ENCODE measurements at places on chromosomes 12 and 14.

- peak; percentile 67 for DNase-seq
Observed at GRCh38 chr14:75205591-75205990, 29.2 kb upstream of the TMED10 start.

GRCh38 chr12:131151558-131152345 lies 198.0 kb downstream of the ADGRD1 start:
- no peak for DNase-seq

GRCh38 chr12:19440019-19440858 lies 947 bp downstream of the AEBP2 start:
- DNase-seq, result peak; percentile 49

GRCh38 chr14:105563347-105563737 lies 37.0 kb downstream of the TMEM121 start:
- DNase-seq, result no peak

DNA sequence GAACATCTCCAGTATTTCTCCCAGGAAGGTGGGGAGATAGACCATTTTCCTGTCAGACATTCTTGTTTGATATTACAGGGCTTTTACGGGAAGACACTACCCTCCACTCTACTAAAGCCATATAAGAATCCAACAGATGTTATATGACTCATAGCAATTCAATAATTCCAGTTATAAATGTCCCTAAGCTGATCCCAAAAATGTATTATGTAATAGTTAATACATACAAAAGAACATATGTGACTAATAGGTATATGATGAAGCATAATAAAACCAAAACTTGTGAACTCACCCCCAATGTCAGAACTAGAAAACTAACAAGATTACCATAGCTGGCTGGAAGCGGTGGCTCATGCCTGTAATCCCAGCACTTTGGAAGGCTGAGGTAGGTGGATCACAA lies 84.2 kb downstream of the EFCAB11 start:
- peak; percentile 51 for DNase-seq

GRCh38 chr12:29783773-29784666 lies at the start of gene TMTC1:
Gene TMTC1, minus strand, starts transcription at chr12:29783942. Its CDS starts 191 bp downstream, at chr12:29783751.
- peak; percentile 70 for DNase-seq

DNA sequence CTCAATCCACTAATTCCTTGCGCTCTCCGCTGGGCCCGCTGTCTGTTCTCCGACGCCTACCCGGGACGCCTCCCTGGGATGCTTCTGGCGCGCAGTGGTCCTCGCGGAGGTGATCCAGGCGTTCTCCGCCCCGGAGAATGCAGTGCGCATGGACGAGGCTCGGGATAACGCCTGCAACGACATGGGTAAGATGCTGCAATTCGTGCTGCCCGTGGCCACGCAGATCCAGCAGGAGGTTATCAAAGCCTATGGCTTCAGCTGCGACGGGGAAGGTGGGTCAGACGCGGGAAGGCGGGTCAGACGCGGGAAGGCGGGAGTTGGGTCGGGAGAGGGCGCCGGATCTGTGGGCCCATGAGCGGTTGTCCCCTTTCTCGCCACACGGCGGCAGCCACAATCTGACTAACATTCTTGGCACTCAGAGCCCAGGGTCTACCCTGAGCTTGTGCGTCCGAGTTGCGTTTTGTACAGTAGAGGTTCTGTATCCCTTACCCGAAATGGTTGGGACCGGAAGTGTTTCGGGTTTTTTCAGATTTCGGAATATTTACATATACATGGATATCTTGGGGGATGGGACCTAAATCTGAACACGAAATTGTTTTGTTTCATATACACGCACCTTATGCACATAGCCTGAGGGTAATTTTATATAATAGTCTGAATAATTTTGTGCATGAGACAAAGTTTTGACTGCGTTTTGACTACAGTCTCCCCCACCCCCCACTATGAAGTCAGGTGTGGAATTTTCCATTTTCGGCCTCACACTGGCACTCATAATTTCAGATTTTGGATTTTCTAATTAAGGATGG lies 762 bp downstream of the C12orf57 start:
- DNase-seq, result peak; percentile 93

GRCh38 chr12:26493656-26494055 lies 298.3 kb downstream of the SSPN start:
- peak; percentile 63 for DNase-seq

- DNase-seq, result no peak
Observed at GRCh38 chr12:120962532-120963020, 15.8 kb upstream of the HNF1A start.

- no peak for DNase-seq
Observed at GRCh38 chr12:18943200-18943599, 186.3 kb upstream of the PLEKHA5 start.

DNA sequence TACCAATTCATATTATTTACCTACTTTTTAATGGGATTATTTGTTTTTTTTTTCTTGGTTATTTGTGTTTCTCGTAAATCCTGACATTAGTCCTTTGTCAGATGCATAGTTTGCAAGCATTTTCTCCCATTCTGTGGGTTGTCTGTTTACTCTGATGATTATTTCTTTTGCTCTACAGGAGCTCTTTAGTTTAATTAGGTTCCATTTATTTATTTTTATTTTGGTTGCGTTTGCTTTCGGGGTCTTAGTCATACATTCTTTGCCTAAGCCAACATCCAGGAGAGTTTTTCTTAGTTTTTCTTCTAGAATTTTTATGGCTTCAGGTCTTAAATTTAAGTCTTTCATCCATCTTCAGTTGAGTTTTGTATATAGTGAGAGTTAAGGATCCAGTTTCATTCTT lies 289.9 kb downstream of the AKAP6 start:
- no peak for DNase-seq

GRCh38 chr14:22118899-22119477 lies 445.4 kb upstream of the OR4E1 start:
- peak; percentile 60 for DNase-seq

DNA sequence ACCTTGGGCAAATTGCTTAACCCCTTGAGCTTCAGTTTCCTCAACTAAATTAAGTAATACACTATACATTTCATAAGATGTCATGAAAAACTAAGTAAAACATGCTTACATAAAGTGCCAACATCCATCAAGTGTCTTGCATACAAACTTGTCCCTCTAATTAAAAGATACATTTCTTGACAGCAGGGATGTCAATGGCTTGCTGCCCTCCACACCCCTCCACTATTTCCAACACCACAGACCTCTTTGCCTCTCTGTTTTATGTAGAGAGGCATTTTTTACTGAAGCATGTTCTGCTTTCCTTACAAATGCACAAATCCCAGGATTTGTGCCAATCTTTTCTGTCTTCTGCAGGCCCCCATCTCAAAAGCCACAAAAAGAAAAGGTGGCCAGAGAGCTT lies 89.0 kb upstream of the HOXC13 start:
- no peak for DNase-seq

- no peak for DNase-seq
Observed at GRCh38 chr12:107736914-107737313, 24.0 kb downstream of the PRDM4 start.

GRCh38 chr12:98408681-98409080 lies 106.7 kb upstream of the TMPO start:
- no peak for DNase-seq

- DNase-seq, result no peak
Observed at GRCh38 chr12:93015871-93016751, 87.0 kb upstream of the EEA1 start.

DNA sequence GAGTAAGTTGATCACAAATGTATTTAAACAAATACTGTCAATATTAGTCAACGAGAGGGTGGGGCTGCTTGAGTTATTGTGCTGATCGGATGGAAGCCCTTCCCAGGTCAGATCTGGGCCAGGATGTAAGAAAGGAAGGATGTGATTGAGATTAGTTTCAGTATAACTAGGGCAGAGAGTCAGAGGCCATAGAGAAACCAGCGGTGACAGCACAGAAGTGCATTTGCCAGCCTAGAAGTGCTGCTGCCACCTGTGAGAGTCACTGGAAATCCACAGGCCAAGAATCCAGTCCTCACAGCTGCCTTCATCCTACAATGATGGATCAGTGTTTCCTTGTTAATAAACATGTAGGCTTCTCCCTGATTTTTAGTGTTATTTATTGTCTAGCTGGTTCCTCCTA lies 9.8 kb upstream of the FERMT2 start:
- DNase-seq, result no peak

DNA sequence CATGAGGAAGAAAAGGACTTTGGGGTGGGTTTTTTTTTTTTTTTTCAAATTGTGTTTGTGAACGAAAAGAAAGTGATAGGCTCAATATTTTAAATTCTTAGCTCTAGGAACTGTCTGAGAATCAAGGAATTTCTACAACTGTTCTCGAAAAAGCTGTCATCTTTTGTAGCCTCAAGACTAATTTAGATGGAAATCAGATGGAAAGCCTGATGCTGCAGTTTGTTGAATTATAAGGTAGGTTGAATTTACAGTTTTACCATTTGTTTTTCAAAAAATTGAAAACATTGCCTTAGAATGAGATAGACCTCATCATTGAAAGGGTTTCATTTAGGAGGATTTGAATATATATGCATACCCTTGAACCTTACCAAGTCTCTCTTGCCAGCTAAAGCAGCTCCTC lies 109.3 kb upstream of the TRHDE start:
- DNase-seq, result no peak

- DNase-seq, result no peak
Observed at GRCh38 chr12:22874151-22874550, 249.2 kb downstream of the ETNK1 start.

- peak; percentile 71 for DNase-seq
Observed at GRCh38 chr12:52813885-52814709, at the start of gene KRT4. Gene KRT4, minus strand, starts transcription at chr12:52814116. Its CDS starts 58 bp downstream, at chr12:52814058.

DNA sequence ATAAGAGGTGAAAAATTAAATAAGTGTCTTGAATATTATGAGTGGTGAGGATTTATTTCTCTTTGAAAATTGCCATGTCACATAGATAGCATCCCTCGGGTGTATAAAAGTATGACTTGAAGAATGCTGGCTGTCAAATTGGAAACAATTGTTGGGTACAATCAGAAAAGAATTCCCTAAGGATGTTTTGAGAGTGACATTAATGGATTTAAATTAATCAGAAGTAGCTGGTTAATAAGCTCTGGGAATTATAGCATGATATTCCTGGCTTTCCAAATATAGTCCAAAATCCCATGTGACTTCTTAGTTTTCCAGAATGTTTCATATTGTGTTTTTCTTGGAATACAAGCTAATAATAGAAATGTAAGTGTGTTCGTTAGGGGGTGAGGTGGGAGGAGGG lies 196.5 kb downstream of the ANO4 start:
- DNase-seq, result no peak

DNA sequence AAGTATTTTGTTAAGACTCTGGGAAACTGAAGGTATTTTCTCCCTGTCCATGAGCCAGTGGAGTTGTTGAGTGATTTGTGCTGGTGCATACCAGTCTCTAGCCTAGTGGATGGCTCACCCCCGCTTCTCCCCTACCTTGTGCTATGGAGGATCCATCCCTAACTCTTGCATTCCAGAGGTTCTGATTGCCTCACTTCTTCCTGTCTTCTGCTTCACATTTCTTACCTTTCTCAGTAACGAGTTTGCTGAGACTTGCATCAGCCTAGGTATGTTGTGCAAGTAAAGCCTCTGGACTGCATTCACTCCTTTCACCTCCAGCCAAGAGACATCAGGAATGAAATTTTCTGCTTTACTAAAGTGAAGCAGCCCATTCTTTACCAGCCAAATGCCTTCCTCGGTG lies 391.6 kb downstream of the ZFP36L1 start:
- DNase-seq, result no peak

- no peak for DNase-seq
Observed at GRCh38 chr12:54010053-54010971, 1.5 kb downstream of the HOXC8 start.

DNA sequence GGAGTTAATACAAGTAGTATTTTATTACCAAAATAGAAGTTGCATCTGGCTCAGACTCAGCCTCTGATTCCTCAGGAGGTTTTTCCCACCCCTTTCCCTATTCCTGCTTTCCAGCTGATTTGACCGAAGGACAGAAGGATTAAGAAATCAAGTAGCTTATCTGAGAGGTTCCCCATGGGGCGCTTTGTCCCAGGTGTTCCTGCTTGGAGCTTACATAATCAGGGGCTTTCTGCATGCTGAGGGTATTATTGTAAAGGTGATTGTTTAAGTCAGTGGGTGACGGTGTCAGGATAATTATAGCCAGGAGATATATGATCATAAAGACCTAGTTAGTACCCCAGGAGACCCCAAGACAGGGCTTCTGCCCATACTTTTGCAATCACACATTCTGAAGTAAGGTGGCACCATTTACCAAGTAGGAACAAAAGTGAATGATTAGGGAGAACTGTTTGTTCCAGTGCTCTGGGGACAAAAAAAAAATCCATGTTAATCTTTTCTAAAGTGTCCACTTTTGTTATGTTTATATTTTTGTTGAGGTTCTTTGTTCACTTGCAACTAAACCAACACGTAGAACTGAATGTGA lies 921.3 kb downstream of the NRXN3 start:
- DNase-seq, result no peak

- DNase-seq, result no peak
Observed at GRCh38 chr12:88433997-88434703, 146.1 kb downstream of the KITLG start.

DNA sequence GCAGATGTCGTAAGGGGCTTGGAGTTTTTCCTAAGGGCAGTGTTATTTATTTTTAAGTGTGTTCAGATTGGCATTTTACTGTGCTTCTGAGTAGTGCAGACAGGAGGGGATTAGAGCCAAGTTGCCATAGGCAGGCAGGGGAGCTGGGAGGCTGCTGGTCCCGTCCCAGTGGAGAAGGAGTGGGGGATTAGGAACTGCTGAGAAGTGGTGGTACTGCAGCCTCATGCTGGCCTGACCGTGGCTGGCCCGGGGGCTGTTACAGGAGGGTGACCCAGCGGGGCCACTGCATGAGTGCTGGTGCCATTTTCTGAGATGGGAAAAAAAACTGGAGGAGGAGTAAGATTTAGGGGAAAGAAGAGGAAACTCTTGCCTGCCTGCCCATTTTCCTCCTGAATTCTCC lies 52.3 kb upstream of the DLK1 start:
- DNase-seq, result no peak

DNA sequence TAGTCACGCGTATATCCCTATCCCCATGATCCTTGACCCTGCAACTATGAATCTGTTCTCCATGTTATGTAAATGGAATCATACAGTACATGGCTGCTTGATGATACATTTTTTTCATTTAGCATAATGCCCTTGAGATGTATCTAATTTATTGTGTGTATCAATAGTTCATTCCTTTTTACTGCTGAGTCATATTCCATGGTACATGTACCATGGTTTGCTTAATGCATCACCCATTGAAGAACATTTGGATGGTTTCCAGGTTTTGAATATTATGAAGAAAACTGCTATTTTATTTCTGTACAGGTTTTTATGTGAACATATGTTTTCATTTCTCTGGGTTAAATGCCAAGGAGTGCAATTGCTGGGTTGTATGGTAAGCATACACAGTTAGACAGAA lies 4.0 kb upstream of the RNASE10 start:
- DNase-seq, result peak; percentile 24

DNA sequence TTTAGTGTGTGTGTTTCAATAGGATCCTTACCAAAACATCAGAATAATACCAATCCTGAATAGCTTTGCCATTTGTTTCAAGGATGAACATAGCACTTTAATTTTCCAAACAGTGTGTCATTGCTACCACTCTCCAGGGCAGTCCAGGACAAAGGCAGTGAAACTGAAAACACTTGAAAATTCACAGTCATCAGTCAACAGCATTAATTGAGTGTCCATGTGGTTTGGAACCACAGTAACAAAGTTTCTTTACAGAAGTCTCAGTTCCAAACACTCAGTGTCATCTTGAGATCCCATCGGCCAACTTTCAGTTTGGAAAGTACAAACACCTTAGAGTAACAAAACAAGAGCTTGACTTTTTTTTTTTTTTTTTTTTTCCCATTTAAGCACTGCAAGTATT lies 228.4 kb upstream of the SOX5 start:
- no peak for DNase-seq

- DNase-seq, result peak; percentile 0
Observed at GRCh38 chr14:85934123-85934885, 404.4 kb downstream of the FLRT2 start.

- DNase-seq, result no peak
Observed at GRCh38 chr14:29749829-29750228, 177.8 kb downstream of the PRKD1 start.
